ENCODE measurements at places on chromosomes 16 and 17.

- DNase-seq, result no peak
Measured at GRCh38 chr17:63364944-63365343, 81.2 kb downstream of the CYB561 start.

DNA sequence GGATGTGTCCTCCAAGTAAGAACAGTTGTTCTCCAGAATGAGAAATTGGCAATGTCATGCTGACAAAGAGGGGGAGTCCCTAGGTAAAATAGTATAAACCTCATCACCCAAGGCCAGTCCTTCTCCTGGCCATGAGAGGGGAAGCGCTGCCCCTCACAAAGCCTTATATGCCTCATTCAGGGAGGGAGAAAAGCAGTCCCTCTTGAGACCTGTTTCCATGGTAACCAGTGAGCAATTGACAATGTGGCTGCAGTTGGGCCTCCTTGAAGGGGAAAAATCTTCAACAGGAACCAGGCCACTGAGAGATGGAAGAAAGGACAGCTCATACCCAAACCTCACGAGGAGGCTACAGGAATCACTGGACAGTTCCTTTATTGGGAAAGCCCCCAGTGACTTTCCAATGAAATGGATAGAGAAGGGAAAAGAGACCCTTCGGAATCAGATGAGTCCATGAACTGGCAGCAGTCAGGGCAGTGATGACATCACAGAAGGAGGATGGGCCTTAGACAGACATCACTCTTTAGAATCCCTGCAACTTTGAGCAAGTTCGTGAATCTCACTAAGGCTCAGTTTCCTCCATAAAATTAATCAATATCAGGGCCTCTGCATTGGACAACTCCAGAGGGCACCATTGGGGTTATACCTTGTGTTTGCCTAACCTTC is 275.7 kb downstream of the TOX3 start:
- DNase-seq, result no peak

GRCh38 chr17:67639555-67639954 is 78.2 kb upstream of the NOL11 start:
- DNase-seq, result no peak

GRCh38 chr16:5379954-5380353 is 282.4 kb upstream of the EEF2KMT start:
- DNase-seq, result no peak

GRCh38 chr17:37111329-37111728 is 162.6 kb downstream of the AATF start:
- no peak for DNase-seq

DNA sequence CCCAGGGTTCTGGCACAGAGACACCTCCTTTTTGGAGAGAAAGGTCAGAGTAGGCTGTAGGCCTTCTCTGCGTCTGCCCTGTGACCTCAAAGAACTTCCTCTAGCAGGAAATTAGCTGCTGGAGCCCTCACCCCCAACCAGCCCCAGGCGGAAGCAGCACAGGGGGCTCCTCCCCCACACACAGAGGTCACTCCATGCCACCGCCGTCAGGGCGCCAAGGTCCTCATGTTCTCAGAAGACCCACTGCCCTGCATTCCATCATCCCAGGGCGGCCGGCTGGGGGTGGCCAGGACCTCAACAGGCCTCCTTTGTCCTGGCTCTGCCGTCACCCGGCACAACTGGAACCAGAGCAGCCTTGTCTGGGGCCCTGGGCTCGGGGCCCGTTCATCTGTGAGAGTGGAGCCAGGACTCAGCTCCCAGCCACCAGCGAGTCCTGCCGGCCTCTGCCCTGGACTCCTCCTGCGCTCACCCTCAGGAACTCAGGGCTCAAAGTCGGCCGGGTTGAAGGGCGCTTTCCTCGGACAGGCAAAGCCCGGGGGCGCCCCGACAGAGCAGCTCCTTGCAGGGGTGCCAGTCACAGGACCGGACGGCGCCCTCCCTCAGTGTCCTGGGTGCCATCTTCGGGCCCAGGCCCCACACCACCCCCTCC is 1.2 kb downstream of the TMC6 start:
- DNase-seq, result peak; percentile 53

- no peak for DNase-seq
Measured at GRCh38 chr17:8672326-8672725, 41.8 kb upstream of the MYH10 start.

GRCh38 chr16:66832661-66833305 is 2.0 kb upstream of the NAE1 start:
- no peak for DNase-seq

DNA sequence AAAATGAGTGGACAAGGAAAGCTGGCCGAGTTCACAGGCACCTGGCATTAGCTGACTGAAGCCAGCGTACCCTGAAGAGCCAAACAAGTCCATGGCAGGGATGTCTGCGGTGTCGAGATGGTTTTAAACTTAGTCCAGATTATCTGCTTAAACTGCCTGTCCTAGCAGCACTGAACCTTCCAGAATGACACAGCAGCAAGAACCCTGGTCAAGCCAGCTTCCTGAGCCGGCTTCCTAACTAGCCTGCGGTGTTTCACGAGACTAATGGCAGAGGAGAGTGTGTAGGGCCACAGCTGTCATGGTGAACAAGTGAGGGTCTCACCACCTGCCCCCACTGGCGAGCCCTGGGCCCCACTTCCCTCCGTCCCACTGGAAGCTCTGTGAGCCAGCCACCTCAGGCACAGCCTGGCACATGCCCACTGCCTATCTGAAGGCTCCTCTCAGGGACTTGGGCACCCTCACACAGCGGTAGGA is 28.8 kb upstream of the MTSS2 start:
- DNase-seq, result no peak

DNA sequence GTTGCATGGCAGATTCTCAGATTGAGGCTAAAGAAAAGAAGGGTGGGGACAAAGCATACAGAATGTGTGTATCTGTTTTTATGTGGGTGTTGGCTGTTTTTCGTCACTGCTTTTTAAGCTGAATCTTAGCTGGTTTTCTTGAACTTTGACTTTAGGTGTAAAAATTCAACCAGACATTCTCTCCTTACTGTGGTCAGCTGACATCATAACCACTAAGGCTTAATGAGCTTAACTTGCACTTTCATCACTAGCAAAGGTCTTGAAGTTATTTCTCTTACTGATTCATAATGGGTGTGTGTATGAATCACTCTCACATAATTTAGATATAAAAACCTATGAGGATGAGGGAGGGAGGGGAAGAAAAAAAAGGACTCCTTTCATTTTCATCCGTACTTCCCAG is 4.0 kb upstream of the CDC6 start:
- no peak for DNase-seq

GRCh38 chr16:54031107-54031760 is 255.4 kb downstream of the IRX3 start:
- DNase-seq, result no peak

- DNase-seq, result no peak
Measured at GRCh38 chr17:42809250-42809649, 10.6 kb downstream of the CNTD1 start.

DNA sequence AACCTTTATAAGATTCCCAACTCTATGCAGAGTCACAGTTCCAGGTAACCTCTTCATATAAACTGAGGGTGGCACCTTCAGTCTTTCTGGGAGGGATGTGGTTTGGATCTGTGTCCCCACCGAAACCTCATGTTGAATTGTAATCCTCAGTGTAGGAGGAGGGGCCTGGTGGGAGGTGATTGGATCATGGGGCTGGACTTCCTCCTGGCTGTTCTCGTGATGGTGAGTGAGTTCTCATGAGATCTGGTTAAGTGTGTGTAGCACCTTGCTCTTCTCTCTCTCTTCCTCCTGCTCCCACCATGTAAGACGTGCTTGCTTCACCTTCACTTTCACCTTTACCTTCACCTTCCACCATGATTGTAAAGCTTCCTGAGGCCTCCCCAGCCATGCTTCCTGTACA is 30.5 kb downstream of the HS3ST2 start:
- no peak for DNase-seq

DNA sequence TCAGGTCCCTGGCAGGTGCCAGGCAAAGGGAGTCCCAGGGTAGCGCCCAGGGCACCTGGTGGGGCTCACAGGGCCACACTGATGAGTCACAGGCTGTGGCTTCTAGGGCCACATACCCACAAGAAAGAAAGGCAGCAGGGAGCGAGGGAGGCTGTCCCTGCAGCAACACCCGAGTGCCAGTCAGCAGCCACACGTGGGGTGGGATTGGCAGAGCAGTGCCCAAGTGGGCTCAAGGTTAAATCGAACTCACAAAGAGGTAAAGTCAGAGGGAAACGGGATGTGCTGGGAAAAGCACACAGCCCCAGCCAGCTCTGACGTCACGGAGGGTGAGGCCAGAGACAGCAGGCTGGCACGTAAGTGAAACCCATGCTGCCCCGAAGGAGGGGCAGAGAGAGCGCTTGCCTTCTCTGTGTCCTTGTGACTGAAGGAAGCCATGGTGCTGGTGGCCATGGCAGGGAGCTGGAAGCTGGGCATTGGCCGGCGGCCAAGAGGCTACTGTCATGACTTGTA is 33.8 kb downstream of the FA2H start:
- DNase-seq, result no peak

DNA sequence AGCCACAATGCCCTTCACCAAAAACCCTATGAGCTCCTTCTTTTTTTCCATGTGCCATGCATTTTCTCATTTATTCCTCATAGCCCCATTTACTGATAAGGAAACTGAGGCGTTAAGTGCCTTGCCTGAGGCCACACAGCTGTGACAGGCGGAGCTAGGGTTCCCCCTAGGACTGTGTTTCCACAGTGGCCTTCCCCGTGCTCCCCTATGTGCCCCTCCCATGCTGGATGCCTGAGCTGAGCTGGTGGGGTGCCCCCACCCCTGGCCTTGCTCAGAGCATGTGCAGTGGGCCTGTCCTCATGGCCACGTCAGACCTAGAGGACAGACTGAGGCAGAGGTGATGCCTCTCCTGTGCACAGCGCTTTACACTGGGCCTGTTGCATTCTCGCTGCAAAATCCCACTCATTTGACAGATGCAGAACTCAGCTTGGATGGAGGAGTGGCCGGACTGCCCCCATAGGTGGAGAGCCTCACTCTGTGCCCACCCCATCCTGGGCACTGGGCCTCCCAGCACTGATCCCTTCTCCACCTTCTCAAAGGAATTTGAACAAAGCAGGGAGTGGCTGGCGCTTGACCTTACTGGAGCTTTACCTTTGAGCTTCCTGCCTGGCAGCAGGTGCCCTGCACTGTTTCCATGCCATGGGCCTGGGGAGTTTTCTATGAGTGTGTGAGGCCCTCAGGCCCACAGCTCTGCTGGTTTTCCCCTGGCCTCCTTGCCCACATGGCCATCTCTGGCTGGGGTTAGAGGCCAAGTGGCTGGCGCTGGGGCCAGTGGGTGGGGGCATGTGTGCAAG is 2.6 kb downstream of the MAP2K3 start:
- DNase-seq, result no peak

DNA sequence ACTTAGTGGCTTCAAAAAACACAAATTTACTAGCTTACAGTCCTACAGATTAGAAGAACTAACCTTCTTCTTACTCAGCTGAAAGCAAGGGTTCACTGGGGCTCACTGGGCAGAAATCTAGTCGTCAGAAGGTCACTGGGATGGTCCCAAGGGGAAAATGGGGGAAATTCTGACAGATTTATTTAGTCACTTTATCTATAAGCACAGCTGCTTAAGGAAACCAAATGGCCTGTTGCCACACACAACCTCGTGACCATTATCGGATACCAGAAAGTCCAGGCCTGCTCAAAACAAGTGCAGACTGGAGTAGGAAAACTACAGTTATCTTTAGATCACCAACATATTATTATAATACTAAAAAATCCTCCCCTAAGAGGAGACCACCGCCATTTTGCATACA is 374.6 kb upstream of the ASIC2 start:
- no peak for DNase-seq

DNA sequence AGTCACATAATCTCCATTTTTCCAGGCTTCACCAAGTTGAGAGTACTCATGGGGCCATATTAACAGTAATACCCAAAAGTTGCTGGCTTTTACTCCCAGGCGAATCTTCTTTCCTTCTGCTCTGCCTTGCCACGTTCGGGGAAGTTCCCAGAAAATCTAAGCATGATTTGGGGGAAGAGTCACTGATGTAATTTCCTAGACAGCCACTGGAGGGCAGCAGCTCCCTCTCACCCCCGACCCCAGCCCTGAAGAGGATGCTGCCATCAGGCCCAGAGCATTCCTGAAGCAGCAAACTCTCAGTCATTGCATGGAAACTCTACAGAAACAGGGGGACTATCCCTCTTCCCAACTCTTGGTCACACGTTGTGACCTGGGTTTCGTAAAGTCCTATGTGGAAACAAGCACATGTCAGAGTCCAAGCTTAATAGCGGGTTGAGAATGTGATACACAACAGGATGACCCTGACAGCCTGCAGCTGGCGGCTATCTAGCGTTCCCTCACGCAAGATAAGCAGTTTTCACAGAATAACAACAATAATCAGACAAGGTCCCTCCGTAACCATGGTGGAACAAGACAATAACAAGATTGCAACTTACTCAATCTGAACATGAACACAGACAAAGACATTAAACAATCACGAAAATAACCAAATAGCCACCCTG is 43.8 kb upstream of the DHX40 start:
- DNase-seq, result peak; percentile 19

GRCh38 chr16:6482696-6483468 is 849.8 kb upstream of the RBFOX1 start:
- DNase-seq, result no peak

DNA sequence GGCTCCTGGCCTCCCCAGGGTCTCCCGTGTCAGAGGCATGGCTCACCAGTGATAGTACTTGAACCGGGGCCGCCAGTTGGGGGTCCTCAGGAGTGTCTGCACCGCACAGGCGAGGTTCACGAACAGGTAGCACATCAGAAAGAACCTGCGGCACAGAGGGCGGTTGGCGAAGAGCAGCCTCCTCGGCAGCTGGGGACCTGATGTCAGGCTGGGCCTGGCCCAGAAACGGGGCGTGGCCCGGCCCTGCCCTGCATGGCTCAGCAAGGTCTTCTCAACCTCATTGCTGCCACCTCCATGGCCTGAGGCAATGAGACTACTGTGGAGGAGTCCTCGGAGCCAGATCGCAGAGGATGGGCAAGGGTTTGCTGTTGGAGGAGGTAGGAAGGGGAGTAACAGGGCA is 4.1 kb upstream of the LCAT start:
- no peak for DNase-seq

DNA sequence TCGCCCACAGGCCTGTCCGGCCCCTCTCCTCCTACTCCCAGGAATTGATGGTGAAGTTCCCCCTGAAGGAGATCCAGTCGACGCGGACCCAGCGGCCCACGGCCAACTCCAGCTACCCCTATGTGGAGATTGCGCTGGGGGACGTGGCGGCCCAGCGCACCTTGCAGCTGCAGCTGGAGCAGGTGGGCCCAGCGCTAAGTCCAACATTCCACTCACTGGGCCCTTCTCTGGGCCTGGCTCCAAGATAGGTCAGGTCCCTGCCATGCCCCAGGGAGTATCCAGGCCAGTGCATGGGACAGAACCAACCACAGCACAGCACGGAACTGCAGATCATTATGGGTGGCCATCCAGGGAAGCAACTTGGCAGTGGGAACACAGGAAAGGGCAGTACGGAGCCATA is 9.9 kb upstream of the ALKBH5 start:
- no peak for DNase-seq

Data from activated T-helper 1 cell treated with anti-CD3 and anti-CD28 coated beads, Interleukin-2, amount 50 U/mL, for 16 hours (primary cell).